ENCODE measurements at places on chromosomes 2 and 18.
A peak's percentile ranks its signal among the peaks of the same experiment; 100 is the strongest.

DNA sequence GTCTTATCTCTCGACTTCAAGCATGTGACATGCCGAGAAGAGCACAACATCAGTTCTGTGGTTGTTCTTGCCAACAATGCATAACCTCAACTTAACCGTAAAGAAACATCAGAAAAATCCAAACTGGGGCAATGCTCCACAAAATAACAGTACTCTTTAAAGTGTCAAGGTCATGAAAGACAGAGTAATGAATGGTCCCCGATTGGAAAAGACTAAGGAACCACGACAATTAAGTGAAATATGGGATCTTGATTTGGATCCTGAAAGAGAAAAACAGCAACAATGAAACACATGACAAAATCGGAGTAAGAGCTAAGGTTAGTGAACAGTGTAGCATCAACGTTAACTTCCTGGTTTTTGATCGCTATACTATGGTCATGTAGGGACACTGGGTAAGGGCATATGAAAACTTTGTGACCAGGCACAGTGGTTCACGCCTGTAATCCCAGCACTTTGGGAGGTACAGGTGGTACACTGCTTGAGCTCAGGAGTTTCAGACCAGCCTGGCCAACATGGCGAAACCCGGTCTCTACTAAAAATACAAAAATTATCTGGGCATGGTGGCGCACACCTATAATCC lies 55.2 kb downstream of the UNC50 start:
- no peak for DNase-seq

DNA sequence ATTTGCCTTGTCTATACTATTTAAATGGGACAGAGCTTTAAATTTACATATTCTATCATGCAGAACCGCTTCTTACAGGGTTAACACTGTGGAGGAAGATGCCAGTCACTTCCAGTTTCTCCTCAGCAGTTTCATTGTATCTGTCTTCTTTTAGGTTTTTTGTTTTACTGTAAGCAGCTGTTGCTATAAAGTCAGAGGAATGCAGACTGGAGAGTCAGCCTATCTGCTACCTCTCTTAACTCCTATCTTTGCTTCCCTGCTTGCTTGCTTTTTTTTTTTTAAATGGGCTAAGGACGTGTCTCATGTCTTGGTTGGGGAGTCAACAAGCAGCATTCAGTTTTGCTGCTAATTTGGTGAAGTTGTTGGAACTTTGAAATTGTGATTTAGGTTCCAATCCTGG lies 8.9 kb downstream of the EPC2 start:
- DNase-seq: no peak

- no peak for DNase-seq
Observed at GRCh38 chr2:132974467-132975095, 304.6 kb upstream of the LYPD1 start.

GRCh38 chr18:48607056-48607984 lies 68.5 kb downstream of the CTIF start:
- DNase-seq: no peak

- DNase-seq: peak; percentile 25
Observed at GRCh38 chr18:48913201-48913600, 37.6 kb downstream of the SMAD7 start.

- no peak for DNase-seq
Observed at GRCh38 chr2:135164431-135164830, 112.3 kb downstream of the RAB3GAP1 start.

DNA sequence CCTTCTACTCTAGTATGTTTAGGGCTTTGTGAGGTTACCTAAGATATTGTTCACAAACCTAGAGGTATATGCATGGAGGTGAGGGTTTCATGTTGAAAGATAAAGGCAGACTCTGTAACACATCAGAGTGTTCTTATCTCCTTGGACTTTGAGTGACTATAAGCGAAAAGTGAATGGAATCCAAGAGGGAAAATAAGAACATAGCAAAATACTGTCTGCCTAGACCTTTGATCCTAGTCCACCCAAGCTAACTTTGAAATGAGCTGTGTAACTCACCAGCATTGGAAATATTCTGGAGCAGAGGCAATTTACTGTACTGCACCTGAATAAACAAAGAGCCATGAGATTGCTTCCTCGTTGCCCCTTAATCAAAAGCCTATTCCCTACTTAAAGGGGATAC lies 28.2 kb upstream of the GALNT1 start:
- no peak for DNase-seq

- DNase-seq: no peak
Observed at GRCh38 chr2:24123922-24124580, 782 bp downstream of the FAM228B start.

DNA sequence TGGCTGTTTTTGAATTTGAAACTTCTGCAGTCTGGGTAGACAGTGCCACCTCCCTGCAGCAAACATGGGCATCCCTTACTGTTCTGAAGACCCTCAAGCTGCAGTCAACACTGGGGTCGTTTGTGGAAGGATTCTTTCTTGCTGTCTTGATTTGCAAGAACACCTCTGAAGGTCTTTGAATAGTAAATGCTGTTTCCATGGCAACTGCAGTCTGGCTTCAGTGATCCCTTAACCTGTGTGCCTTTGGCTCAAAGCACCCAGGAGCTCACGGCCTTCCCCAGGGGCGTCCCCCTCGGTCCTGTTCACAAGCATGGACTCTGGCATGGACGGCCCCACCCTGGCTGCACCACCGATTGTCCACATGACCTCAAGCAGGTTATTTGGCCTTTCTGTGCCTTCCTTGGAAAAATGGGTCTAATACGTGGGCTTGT lies 38.3 kb downstream of the LRRFIP1 start:
- DNase-seq: no peak

DNA sequence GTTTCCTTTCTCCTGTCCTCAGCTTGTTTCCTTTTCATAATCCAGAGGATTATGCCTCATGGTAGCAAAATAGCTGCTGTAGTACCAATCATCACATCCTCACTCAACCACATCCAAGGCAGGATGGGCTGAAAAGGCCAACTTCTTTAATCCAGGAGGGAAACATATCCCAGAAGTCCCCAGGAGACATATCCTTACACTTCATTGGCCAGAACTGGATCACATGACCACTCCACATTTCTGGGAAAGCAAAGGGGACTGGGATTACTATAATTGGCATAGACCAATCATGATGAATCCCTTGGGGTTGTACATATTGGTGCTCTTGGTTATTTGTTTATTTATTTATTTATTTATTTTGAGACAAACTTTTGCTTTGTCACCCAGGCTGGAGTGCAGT lies 54.0 kb upstream of the LYPD6B start:
- DNase-seq: no peak

DNA sequence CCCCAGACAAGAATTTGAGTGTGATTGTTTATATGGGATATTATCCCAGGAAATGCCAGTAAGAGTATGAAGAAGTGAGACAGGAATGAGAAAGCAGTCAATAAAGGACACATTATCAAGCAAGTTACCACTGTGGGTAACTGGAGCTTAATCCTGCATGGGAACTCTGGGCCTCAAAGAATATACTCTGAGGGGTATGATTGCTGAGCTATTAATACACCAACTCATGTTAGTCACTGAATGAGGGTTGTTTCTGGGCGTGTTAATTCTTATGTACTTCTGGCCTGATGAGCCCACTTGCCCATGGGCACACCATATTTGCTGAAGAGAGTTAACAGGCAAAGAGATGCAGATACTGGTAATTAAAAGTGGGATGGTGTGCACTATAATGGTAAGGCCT lies 26.6 kb upstream of the PAIP2B start:
- no peak for DNase-seq

GRCh38 chr2:236662231-236663185 lies 92.9 kb downstream of the ACKR3 start:
- DNase-seq: no peak

DNA sequence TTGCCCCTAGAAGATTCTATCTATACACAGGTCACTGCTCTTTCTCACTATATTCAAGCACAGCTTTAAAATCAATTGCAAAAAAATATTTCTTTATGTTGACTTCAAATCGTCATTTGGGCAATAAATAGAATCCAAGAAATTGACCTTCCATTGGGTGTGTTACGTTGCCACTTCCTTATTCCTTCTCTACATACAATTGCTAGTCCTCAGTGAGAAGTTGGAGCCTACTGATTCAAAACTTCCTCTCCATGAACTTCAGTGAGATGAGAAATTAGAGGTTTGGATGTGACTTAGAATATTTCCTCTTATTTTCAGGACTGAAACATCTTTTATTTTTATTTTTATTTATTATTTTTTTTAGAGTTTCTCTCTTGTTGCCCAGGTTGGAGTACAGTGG lies 40.3 kb downstream of the PMAIP1 start:
- DNase-seq: no peak

DNA sequence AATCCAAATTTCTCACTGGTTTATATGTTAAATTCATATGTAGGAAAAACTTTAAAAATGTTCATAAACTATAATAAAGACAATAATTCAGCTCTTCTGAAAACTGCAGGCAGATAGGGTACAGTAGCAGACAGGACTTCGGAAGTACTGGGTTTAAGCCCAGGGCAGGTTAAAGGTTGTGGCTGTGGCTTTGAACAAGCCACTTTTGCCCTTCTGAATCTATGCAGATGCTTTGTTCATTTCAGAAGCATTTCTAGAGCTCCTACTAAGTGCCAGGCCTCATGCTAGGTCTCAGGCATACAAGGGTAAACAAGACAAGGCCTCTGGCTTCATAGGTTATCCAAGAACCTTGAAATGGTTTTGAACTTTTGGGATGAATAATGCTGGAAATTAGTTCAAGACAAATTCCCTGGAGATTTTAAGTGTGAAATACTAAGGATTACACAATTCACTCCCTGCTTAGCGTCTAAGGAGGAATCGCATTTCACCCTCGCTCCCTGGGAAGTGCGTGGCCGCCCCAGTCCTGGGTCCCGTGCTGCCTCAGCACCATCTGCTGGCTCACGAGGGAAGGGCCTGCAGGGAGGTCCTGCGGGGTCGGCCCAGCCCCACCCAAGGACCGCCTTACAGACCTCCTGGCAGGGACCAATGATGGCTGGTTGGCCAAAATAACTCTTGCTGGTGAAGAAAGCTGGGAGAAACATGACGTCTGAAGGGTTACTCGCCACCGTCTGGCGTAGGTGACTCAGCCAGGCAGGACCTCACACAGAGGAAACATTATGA lies 67.7 kb upstream of the L3MBTL4 start:
- DNase-seq: no peak

DNA sequence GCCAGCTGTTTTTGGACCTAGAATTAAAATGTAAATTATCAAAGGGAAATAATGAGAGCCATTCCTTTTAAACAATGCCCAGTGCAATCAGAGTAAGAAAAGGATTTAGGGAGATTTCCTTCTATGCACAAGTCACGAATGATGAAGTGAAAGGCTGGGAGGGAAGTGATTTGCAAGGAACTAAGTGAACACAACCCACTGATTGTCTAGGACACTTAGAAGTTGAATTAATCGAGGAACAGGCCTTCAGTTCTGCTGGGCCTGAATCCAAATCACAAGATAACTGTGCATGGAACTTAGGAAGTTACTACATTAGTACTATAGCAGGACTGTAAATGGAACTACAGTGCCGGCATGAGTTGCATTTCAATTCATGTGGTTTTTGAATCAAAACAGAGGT lies 17.7 kb downstream of the MAP2 start:
- no peak for DNase-seq

DNA sequence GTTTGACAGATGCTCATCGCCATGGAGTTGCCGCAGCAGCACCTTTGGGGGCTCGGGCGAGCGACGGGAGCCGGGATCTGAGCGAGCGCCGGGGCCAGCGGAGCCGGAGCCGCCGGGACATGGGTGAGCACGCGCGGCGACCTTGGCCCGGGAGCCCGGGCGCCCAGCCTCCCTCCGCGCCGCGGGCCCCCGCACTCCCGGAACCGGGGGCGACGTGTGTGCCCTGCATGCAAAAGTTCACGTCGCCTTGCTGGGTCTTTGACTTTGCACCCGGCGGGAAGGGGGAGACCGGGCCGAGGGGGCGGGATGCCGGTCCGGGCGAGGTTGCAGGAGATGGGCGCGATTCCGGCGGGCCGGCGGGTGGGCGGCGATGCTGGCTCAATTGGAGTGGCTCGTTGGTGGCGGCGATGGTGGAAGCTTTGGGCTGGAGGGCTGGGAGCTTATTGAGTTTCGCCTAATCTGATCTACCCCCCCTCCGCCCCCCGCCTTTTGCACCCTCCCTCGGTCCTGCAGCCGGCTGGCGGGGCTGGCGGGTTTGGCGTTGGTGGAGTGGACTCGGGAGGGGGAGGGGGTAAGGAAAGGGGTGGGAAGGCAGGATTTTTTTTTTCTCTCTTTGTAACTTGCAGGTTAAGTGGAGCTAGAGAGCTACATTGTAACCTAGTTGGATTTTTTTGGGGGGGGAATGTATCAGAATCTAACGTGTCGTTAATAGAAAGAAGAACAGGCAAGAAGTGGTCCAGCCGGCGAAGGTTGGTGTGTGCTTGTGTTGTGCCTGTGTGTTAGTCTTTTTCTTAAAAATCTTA lies at the start of gene SETBP1:
TSS of gene SETBP1 (plus strand) at position 616 of the 803 bp plus-strand sequence. CDS start 20,459 bp downstream, outside the sequence.
- DNase-seq: no peak

DNA sequence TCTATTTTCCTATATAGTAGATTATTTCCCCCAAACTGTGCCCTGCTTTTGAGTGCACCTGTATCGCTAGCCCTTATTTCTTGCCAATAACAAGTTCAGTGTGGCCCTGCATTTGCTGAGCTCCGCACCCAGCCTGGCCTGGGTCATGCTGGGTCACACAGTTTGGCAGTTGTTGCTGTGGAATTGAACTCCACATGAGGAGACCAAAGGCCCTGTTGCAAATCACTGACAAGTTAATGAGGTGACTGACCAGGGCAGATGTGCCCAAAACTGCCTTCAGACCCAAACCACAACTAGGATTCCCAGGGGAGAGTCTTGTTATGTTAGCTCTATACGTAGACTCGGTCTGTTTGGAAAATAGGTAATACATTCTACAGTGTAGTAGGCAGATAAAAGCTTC lies 31.0 kb downstream of the COL4A4 start:
- DNase-seq: no peak

DNA sequence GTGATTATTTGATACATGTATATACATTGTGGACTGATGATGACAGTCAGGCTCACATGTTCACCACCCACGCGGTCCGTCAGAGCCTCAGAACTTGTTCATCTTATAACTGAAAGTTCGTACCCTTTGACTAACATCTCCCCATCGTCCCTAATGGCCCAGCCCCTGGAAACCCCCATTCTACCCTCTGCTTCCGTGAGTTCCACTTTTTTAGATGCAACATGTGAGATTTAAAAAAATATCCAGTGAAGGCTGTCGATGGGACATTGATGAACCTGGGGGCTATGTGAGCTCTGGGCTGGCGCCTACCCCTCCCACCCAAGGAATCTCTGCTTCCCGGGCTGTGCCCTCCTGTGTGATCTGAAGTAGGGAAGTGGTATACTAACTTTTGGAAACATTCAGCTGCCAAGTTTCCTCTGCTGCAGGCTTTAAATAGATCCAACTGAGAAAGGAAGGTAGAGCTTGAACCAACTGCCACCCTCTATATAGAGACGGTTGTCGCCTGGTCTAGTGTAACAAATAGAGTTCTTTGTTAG lies 163.8 kb downstream of the FAM210A start:
- no peak for DNase-seq

Measured in activated CD8-positive, alpha-beta memory T cell treated with anti-CD3 and anti-CD28 coated beads for 1 hour (primary cell).